Epithelial cell of proximal tubule (primary cell): ENCODE measurements at places on chromosomes 11 and 22.

DNA sequence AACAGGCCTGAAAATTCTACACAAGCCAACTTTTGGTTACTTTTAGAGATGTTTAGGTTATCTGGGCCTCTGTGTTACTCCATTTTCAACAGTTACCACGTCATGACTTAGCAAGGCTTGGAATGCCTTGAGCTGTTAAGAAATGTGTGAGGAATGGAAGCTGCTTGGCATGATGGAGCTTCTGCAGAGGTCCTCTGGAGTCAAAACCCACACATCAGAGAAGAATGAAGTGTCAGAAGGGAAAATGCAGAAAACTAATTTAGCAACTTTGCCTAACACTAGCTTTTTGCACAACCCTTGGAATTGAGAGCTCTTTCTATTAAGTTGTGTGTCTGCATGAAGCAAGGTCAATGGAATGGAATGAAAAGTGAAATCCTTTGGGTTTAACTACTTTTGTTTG lies 27.4 kb downstream of the FAT3 start:
- no peak for DNase-seq

DNA sequence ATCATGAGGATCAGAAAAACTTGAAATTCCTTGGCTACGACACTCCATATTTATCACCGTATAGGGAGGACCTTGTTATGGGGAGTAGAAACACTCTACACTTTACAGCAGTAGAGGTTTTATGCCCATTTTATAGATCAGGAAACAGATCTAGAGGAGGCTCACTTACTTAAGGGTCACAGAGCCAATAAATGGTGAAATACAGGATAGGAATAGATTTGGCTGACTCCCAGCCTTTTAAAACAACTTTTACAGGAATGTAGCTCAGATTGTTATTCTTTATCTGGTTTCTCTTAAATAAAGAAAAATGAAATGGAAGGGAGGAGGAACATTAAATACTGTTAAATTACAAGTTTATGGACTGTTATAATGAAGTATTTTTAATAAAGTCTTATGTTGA lies 14.8 kb downstream of the FBXO7 start:
- no peak for DNase-seq

- no peak for DNase-seq
These were observed 2.9 kb upstream of the FBLN1 start for GRCh38 chr22:45499746-45500145.

GRCh38 chr22:40997520-40997919 lies 46.3 kb downstream of the RBX1 start:
- DNase-seq = no peak
